ENCODE measurements at places on chromosomes 11 and 22.

DNA sequence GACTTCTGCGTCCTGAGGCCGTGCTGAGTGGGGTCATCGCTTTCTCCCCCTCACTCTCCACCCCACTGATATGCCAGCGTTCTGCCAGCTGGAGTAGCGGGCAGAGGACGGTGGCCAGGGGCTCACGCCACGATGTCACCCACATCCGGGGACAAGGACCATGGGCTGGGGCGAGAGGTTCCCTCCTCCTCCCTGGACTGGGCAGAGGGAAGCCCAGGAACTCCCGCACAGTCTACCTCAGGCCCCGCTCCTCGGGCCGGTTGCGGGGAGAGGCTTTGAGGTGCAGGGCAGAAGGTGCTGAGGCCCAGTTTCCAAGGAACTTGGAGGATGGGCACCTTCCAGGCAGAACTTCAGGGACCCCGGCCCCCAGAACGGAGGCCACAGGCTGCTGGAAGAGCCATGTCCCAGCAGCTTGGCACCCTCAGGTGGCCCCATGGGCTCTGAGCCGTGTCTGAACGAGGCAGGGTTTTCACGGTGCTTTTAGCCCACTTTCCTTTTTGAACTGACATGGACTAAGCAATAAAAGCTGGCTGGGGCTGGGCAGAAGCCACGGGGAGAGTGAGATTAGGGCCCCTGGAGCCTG lies 25.4 kb downstream of the ADAMTS15 start:
- no peak for DNase-seq

DNA sequence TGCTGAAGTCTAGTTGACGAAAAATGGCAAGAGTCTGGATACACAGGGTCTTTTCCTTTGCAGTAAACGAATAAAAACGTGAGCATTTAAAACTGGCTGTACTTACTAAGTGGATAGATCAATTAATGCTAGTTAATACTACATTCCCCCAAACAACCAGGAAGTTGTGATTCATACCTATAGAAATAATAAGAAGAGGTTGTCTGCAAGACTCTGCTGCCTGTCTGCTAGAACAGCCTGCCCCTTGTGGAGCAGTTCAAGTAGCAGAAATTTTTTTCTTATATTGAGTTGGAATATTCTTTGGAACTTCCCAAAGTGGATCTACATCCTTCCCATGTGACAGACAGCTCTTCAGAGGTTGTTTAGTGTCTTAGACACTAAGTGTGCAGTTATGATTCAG lies 86.8 kb downstream of the TEAD1 start:
- peak; percentile 74 for DNase-seq

GRCh38 chr11:111360150-111361043 lies 18.7 kb downstream of the POU2AF1 start:
- no peak for DNase-seq

DNA sequence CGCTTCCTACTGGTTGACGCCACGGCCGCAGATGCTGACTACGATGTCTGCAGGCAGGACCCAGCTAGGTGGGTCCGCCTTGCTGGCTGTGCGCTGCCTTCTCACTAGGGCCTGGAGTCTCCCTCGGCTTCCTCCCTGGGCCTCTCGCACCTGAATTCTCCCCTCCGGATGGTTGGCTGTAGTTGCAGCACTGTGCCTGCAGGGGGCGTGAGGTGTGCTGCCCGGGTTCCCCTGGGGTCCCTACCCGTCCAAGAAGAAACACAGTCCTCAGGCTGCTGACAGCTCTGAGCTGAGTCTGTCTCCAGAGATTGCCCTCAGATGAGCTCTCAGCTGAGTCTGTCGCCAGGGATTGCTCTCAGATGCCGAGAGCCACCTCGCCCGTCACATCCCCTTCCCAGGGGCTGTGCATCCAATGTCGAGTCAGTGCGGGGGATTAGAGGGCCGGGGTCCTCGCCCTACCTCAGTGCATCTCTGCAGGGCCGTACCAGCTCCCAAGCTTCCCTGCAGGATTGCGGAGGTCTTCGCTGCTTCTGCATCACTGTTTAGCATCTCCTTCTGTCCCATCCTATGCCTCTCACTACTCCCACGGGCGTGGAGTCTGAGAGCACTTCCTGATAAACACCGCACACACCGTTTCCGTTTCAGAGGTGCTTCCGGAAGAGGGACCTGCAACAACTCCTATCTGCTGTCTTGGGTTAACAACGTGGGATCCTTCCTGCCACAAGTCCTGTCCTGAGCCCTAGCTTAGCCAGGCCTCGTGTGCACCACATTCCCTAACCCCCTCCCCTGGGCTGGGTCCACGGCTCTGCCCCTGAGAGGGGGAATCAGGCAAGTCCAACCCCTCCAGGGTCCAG lies 196.9 kb downstream of the CSNK2A3 start:
- DNase-seq: no peak

DNA sequence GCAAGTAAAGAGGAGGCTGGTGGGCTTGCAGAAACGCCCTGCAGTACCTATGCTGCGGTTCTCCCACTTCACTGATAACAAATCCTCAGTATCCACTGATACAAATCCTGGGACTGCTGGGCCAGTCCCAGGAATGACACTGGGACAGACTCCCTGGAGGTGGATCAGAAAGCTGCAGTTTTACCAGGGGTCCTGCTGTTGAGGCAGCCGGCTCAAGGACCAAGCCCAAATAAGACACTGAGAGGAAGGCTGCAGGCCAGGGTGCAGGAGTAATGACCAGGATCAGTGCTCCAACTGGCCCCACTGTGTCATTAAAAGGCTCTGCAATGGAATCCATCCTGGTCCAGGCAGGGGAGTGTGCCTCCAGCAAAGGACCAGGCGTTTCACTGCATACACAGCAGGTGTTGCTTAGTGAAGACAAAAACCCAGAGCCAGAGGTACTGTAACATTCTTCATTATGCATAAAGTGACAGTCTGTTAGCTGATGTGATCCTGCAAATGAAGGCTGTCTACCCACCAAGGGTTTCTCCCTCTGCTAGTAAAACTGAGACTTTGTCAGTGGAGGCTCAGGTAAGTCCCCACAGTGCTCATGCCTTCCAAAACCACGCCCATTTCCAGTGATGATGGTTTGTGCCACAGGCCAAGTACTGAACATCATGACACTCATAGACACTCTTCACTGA lies 1.4 kb upstream of the C22orf39 start:
- no peak for DNase-seq

GRCh38 chr11:124207102-124207792 lies 24.1 kb downstream of the OR10D3 start:
- DNase-seq: no peak

- no peak for DNase-seq
Measured at GRCh38 chr11:62273789-62274275, 3.9 kb downstream of the SCGB2A2 start.

DNA sequence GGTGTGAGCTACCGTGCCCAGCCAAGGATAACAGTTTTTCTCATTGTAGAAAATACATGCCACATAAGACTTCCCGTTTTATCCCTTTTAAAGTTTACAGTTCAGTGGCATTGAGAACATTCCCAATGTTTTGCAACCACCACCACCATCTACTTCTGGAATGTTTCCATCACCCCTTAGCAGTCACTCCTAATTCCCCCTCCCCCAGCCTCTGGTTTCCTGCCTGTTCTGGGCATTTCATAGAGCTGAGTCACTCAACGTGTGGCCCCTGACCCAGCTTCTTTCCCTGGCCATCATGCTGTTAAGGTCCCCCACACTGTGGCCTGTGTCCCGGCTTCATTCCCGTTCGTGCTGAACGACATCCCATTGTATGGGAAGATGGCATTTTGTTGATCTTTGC lies 30.7 kb downstream of the FGF4 start:
- peak; percentile 81 for DNase-seq

- no peak for DNase-seq
Measured at GRCh38 chr11:14237444-14237961, 121.5 kb downstream of the RRAS2 start.

- peak; percentile 38 for DNase-seq
Measured at GRCh38 chr22:39719559-39720450, 149.3 kb downstream of the CACNA1I start.

- DNase-seq: no peak
Measured at GRCh38 chr11:111253131-111253530, 7.6 kb downstream of the POU2AF2 start.

DNA sequence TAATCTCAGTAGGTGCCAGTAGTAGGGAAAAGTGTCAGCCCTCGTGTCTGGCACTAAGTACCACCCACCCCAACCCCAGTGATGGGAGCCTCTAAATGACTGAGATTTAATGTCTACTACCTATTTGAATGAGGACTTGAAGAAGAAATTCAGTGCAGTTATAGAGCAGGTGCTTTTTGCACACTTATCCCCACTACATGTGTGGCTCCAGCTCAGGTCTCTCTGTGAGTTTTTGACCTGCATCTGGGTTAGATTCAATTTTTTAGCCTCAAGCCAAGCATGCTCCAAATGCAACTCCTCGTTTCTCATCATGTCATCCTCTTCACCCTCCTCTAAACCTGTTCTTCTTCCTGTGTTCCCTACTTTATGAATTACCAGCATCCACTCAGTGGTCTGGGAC lies 24.9 kb upstream of the NNMT start:
- no peak for DNase-seq

- DNase-seq: no peak
Measured at GRCh38 chr11:127334466-127334865, 333.9 kb upstream of the KIRREL3 start.

GRCh38 chr11:17864478-17864941 lies 129.9 kb downstream of the KCNC1 start:
- DNase-seq: peak; percentile 11

DNA sequence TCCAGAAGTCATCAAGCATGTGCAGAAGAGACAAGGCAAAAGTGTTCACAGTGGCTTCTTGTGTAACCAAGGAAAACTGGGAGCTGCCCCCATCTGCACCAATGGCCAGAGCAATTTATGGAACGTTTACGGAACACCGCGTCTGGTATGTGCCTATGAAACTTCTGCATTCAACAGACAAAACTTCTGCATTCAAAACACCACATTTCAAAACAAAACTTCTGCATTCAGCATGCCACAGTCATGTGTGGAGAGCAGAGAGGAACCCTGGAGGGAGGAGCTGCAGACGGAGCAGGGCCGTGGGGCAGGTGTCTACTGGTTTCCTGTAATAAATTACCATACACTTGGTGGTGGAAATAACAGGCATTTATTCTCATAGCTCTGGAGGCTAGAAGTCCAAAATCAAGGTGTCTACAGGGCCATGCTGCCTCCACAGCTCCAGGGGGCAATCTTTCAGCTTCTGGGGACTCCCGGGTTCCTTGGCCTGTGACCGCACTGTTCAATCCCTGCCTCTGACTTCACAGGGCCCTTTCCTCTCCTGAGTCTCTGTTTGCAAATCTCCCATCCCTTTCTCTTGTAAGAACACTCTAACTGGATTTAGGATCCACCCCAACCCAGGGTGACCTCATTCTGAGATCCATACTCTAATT lies 32.2 kb downstream of the RPL3 start:
- no peak for DNase-seq

GRCh38 chr22:27476729-27477128 lies 324.8 kb downstream of the MN1 start:
- DNase-seq: peak; percentile 46

DNA sequence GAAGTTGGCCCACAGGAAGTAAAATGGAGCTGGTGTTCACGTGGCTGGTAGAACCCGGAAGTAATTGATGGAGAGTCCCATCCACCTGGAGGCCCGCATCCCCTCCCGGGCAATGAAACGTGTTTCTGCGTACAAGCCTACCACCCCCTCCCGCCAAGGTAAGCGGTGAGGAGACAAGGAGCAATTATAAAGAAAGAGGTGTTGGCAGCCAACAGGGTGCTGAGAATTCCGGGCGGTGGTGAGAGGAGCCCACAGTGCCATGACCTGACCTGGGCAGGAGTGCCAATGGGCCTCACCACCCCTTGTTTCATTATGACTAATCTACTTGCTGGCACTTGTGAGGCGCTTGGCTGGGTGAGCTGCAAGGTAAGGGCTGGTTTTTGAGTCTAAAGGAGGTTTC lies 83.8 kb upstream of the BID start:
- no peak for DNase-seq

- DNase-seq: peak; percentile 60
Measured at GRCh38 chr11:66907751-66908630, 50.2 kb downstream of the PC start.

DNA sequence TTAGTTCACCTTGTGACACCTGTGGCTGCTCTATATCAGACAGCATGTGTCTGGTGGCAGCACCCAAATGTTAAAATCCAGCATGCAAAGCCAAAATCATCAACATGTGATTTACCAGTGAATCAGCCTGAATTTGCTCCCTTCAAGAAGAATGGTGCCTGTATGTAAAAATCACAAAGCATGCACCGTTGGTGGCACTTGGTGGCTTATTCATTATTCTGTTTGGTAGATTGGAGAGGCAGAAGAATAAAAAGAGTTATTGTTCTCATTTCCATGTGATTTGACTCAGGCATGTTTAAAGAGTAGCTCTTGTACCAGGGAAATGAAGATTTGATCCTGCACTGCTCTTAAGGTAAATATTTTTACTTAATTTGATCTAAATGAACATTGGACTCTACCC lies 143.9 kb upstream of the MPPED2 start:
- DNase-seq: no peak

DNA sequence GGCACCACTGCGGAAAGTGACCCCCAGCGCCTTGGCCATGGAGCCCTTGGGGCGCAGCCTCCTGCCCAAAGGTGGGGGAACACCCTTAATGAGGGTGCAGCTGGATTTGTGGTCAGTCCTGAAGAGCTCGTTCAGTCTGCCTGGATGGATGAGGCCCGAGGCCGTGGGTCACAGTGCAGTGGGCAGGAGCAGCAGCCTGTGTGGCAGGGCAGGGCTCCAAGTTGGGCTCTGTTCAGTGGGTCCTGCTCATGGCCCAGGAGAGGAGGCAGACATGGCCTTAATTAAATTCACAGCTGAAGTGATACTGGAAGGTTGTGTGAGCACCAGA lies 33.3 kb downstream of the FAM83F start:
- DNase-seq: no peak

GRCh38 chr11:76835036-76835435 lies 25.7 kb upstream of the ACER3 start:
- no peak for DNase-seq

DNA sequence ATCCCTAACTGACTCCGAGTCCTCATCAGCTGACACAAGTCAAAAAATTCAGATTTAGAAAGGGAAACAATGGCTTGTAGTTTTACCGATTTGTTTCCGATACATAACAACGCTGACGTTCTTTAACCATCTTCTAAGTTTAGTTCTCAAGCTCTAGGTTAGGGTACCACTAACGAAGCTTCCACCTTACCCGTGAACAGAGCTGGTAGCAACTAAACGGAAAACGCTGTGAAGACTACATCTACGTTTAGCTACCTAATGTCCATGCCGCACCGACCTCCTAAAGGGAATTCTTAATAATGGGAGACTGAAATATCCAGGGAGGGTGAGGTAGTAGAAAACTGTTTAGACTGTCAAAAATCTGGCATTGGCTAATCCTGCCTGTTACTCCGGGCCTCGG lies 1.0 kb downstream of the NUP98 start:
- no peak for DNase-seq

All from choroid plexus epithelial cell (primary cell).